Activated T-cell treated with anti-CD3 and anti-CD28 coated beads, Interleukin-2, amount 50 U/mL, for 24 hours (primary cell): ENCODE measurements at places on chromosomes 7 and 10.

GRCh38 chr7:111775206-111775605, 212.9 kb upstream of the IMMP2L start:
- DNase-seq: no peak

- no peak for DNase-seq
Observed at GRCh38 chr7:91434836-91435235, 170.6 kb downstream of the FZD1 start.

- DNase-seq: no peak
Observed at GRCh38 chr10:85645053-85645452, 721.5 kb downstream of the GRID1 start.

GRCh38 chr10:99431190-99431760, 851 bp upstream of the GOT1 start:
- DNase-seq: no peak

DNA sequence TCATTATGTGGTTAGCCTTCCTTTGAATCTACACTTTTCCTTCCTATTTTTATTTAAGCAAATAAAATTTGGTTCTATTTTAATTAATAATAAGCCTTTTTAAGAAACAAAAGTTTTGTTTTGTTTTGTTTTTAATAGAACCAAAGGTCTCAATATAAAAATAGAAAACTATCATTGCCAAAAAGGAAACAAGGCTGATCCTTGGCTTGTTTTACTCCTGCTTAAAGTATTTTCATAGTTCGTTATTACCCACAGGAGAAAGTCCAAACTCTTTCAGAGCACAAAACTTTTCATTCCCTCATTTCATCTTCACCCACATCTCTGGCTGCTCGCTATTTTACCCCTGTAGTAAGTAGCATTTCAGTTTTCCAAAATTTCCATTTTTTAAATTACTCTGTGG, 374.8 kb downstream of the SEMA3D start:
- no peak for DNase-seq

DNA sequence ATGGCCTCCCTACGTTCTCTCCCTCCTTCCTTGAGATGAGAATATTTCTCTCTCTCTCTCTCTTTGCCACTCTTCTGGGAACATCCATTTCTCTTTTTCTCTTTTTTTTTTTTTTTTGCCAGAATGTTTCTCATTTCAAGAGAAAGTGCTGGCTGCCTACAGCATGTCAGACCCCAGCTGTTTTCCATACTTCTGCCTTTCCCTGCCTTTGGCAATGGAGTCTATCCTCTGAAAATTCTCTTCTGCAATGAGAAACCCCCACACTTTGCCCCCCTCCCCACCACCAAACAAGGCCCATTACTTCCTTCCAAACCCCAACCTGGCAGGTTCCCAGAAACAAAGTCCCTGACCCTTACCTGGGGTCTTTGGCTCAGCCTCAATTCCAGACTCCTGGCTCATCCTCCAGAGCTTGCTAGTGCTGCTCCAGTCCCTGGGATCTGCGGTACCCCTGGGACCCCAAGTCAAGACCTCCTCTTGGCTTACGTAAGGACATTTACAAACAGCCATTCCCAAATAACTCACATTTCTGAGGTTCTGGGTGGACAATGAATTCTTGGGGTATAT, 17.4 kb upstream of the CCL26 start:
- DNase-seq: no peak

DNA sequence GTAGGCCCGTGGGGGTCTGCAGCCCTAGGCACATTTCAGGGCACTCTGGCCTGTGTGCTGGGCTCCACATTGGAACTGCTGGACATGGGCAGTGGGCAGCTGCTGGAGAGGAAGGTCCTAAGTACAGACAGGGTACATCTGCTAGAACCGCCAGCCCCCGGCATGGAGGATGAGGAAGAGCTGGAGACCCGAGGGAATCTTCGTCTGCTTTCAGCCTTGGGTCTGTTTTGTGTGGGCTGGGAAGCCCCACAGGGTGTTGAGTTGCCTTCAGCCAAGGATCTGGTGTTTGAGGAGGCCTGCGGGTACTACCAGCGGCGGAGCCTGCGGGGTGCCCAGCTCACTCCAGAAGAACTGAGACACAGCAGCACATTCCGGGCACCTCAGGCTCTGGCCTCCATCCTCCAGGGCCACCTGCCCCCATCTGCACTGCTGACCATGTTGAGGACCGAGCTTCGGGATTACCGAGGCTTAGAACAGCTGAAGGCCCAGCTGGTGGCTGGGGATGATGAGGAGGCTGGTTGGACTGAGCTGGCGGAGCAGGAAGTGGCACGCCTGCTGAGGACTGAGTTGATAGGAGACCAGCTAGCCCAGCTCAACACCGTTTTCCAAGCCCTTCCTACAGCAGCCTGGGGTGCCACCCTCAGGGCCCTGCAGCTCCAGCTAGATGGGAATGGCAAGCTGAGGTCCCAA, 1.4 kb downstream of the HPS6 start:
- DNase-seq: no peak

- no peak for DNase-seq
Observed at GRCh38 chr10:3761904-3762303, 23.1 kb downstream of the KLF6 start.

DNA sequence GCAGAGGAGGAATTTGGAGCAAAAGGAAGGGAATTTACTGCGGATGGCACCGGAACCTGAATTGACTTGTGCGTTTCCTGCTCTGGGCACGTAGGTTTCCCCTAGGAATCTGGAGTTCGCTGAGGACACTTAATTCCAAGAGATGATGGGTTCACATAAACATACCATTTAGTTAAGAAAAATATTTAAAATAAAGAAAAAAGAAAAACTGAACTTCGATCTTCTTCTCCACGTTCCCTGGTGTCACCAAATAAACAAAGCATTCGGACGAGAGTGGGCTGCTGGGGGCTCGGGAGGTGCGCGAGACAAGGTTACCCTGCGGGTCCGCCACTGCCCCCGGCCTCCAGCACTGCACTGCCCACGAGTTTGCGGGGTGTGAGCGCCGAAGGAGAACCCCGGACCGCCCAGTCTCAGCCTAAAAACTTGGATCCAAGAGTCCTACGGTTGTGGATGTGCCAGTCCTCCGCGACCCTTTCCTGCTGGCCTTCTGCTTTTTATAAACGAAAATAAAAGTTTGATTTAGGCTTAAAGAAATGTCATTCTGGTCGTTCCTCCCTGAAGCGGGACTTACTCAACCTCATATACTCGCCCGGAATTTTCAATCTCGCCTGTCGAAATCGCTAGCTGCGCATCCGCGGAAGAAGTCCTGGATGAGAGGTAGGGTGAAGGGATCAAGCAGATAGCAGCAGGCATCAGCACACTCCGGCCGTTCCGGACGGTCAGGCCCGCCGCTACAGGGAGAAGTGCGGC, 30.3 kb downstream of the SKIDA1 start:
- DNase-seq: peak; percentile 40

DNA sequence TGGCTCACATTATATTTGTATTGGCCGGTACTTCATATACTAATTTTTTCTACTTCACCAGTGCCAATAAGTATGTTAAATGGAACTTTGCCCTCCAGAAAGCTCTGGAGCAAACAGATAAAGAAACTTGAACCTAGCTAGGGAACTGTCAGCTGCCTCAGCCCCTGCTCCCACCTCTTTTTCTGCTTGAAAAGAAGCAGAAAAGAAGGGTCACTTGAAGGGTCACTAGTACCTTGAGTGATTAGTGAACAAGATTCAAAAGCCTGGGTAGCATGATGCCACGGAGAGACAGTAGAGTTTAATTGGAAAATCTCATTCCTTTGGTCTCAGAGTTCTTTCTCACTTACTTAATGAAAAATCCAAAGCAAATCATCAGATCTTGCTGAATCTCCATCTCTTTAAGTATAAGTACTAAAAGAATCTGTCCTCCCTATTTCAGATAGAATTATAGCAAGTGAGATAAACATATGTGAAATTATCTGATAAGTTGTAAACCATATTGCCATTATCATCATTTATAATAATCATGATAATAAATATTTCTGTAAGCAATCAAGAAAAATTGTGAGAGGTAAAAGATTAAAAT, 47.7 kb downstream of the PTN start:
- DNase-seq: no peak

DNA sequence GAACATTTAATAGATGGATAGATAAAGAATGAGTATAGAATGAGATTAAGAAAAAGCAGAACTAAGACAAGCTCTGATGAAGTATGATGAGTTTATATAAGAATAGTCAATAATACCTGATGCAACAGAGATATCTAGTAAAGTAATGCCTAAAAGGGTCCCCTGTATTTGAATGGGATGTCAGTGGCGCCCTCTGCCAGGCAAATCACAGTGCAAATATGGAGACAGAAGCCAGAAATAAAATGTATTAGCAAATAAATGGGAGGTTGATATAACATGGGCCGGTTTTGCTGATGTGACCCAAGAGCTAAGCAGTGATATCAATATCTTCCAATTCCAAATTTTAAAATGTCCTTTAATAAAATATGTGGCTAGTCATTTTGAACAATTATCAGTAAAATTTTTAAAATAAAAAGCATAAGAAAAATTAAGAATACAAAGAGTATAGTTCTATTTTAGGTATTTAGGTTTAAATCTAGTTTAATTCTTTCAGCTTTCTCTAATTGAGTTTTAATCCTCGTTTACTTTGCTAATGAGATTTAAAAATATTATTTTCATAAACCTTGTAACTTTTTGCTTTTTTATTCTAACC, 62.6 kb downstream of the ADK start:
- peak; percentile 43 for DNase-seq

DNA sequence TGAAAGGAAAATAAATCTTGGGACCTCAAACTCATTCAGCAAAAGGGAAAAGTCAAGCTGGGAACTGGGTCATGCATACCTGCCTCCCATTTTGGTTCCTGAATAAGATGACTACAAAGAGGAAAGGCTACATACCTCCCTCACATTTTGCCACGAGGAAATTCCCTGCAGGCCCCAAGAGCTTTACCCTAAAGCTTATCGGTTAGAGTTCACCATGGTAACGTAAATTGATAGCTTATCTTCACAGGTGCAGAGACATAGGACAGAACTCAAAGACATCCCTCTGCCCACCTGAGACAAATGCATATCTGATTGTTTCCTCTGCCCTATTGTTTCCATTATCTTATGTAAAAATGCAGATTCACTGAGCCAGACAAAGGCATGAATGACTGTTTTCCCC, 31.5 kb upstream of the GRB10 start:
- DNase-seq: no peak

GRCh38 chr10:13712837-13713581, 126.2 kb downstream of the PRPF18 start:
- DNase-seq: no peak

DNA sequence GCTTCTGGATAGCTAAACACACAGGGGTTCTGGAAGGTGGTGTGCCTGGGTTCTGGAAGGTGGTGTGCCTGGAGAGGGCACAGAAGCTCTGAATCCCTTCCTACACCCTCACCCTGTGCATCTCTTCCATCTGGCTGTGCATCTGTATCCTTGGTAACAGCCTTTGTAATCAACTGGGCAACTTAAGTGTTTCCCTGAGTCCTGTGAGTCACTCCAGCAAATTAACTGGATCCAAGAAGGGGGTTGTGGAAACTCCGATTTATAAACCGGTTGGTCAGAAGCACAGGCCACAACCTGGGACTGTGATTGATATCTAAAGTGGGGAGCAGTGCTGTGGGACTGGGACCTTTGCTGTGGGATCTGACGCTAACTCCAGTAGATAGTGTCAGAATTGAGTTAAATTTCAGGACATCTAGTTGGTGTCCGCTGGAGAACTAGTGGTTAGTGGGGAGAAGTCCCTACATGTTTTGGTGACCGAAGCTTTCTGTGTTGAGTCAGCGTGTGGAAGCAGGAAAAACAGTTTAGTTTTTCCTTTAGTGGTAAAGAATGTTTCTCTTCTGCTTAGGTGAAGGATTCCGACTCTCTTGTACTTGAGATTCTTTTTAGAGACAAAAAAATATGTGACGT, 228.1 kb downstream of the BMPER start:
- no peak for DNase-seq

DNA sequence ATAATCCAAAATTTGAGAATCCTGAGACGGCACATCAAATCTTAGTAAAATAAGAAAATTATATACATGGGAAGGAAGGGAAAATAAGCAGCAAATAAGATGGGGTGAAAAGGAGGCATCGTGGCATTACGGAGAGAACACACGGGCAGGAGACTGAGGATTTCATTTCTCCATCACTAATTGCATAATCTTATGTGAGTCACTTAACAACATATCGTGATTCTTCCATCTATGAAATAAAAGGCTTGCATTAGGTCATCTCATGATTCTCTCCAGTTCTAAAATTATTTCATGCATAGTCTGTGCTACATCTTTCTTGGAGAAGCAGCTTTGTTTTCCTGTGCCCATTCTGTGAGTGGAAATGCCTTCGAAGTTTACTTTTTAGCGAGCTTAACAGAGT, 288.7 kb downstream of the LRMDA start:
- DNase-seq: no peak

- no peak for DNase-seq
Observed at GRCh38 chr7:106999023-106999422, 45.5 kb upstream of the PRKAR2B start.

DNA sequence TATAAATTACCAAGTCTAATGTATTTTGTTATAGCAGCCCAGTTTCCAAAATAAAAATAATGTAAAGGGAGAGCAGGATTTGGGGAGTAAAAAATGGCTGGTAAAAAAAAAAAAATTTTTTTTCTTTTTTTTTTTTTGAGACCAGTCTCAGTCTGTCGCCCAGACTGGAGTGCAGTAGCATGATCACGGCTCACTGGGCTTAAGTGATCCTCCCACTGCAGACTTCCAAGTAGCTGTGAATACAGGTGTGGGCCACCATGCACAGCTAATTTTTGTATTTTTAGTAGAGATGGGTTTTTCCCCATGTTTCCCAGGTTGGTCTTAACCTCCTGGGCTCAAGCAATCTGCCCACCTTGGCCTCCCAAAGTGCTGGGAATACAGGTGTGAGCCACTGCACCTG, 4.8 kb upstream of the LSM8 start:
- DNase-seq: no peak

DNA sequence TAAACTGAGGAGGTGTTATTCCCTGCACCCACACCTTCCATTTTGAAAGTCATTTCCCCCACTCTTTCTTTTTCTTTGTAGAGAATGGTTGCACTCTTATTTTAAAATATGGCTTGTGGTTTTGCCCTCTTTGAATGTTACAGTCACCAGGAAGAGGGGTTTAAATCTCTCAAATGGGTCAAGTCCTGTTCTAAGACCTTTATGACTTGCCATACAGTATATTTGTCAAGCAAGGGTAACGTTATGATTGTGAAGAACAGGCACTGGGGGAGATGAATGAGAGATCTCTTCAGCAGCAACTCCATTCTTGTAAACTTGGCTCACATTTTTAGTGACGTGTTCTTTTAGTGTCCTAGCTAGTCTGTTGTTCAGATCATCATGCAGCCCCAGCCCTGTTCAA, 634.7 kb downstream of the KCNMA1 start:
- DNase-seq: no peak

- no peak for DNase-seq
Observed at GRCh38 chr7:114218283-114218682, 196.3 kb upstream of the FOXP2 start.

DNA sequence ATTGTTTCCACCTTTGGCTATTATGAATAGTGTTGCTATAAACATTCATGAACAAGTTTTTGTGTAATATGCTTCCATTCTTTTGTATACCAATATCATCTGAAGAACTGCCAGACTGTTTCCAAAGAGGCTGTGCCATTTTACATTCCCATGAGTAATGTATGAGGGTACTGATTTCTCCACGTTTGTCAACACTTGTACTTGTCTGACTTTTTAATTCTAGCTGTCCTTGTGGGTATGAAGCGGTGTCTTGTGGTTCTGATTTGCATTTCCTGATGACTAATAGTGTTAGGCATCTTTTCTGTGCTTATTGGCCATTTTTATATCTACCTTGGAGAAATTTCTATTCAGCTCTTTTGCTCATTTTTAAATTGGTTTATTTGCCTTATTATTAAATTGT, 52.8 kb downstream of the LSMEM1 start:
- DNase-seq: no peak

- DNase-seq: no peak
Observed at GRCh38 chr10:75771606-75772005, 340.2 kb downstream of the LRMDA start.

GRCh38 chr10:110353244-110354119, 48.8 kb upstream of the SMNDC1 start:
- peak; percentile 62 for DNase-seq
